Brain microvascular endothelial cell (primary cell): ENCODE measurements at places on chromosomes 3 and 15.
A peak's percentile ranks its signal among the peaks of the same experiment; 100 is the strongest.

GRCh38 chr15:80118956-80119355 lies 33.8 kb upstream of the FAH start:
- no peak for DNase-seq

DNA sequence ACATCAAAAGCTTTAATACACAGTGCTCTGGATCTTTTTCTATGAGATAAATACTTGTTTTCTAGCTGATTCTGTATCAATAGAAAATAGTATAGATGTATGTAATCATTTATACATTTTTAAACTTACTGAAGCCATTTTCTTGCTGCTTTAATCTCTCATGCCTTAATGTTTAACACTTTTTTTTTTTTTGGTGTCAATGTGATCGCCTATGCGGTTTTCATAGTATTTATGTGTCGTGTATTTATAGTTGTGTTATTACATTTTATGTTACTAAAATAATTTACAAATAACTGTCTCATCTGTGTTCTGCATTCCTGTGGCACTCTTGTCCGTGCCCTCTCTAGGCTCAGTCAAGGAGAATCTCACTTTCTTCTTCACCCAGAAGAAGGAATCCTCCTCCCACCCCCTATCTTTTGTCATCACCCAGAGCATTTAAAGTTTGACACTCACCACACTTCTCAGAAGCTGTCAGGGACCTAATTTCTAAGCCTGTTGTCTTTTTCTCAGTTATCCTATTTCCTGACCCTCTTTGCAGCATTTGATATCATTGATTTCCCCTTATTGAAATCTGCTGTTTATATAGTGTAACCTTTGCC lies 21.4 kb upstream of the GPR171 start:
- no peak for DNase-seq

DNA sequence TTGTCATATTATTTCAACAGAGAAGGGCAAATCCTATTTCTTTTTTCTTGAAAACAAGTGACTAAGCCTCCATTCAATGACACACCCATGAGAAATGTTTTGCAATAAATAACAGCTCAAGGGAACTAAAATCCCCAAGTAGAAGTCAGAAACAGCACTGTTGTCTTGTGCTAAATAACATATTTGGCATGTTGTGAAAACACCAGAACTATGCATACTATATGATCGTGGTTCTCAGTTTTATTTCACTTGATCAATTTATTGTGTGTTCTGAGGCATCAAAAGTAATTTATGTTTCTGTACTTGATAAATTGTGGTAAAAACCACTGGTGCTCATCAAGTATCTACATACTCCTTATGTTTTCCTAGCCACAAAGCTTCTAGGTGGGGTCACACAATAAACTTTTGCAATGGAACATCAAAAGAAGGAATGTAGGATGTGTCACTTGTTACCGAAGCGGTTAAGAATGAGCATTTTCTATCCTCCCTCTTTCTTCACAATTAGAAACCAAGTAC lies 691.7 kb upstream of the CBLB start:
- DNase-seq, result peak; percentile 36

DNA sequence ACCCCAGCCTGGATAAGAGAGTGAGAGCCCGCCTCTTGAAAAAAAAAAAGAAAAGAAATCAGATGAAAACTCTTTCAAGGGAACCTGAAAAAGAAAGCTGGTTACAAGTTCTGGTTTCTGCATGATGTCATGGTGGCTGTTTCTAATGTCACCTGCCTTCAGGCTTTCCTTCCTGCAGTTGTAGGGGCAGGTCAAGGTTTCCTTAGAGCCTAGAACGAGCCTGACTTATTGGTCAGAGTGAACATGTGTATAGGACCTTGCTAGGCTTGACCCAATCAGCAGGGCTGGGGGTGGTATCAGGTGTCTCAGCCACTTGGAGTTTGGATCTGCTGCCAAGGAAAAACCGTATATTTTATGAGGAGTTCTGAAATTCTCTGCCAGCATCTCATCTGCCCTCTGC lies 3.8 kb downstream of the IVD start:
- DNase-seq, result no peak

DNA sequence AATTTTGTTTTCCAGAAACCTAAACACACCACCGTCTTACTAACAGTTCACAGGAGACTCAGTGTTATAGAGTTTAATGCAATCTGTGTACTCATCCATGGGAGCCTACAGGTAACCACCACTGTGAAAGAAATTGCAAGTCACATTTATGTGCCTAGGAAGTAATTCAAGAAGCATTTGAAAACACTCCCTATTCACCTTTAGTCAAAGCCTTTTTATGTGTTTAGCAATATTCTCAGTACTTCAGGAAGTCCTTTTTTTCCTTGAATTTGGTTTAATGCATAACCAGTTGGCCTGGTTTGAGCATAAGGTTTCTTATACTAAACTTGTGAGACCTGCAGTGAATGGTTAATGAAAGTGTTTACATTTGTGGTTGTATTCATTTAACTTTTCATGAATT lies 346.1 kb downstream of the CHST2 start:
- no peak for DNase-seq

DNA sequence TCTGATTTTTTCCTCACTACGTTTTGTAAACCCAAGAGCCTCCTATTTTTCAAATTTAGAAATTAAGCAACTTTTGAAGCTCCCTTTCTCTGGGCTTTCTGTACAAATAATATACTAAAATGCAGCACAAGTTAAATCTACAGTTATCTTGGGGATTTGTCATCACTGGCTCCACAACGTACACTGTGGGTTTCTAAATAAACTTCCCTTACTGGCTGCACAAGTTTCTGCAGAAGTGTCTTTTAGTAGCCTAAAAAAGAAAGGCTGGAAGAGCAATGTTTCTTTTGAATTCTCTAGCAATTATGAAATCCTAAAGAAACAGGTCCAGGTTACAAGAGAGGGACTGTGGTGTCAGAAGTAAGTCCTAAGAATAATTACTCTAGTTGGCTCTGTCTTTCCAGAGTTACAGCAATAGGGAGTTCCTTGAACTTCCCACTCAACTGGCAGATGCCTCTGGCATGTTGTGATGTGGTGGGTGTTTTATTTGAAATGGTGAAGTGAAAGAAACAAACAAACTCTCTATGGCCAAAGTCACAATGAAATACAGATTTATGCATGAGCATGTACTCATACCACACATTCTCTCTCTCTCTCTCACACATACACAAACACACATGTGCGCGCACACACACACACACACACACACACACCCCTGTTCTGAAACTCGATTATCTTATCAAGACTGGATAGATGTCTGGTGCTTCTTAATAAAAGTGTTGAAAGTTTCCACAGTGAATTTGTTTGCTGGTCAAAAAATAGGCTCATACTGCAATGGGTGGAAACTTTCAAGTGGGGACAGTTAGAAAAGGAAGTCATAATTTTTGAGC lies 198.2 kb downstream of the SSR3 start:
- DNase-seq, result no peak

DNA sequence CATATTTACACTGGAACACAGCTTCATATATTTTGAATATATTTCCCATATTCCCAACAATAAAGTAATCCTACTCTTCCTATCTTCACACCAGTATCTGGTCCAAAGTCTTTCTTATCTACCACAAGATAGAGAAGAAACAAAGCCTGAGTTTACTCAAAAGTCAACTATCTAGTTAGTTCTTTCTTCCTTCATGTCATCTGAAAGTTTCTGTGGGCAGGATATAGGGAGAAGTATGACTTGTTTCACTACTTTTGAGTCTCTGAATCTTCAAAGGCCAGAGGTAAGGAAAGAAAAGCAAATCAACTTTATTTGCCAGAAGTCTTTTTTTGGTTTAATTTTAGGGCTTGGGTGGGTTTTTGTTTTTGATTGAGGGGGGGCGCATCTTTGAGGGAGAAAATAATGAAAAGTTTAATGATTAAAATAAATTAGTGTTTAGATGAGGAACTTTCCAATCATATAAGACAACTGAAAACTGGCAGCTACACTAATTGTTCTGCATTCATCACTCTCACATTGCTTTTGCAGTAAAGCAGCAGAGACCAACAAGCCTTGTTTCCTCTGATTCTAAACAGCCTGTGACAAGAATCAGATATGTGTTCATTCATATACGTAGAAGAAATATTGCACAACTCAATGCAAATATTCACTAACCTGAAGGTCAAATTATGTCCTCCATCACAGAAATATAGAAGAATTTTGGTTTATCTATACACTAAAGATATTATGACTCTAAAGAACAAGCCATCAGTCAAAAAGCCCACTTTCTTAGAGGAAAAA lies 421.4 kb downstream of the SHQ1 start:
- DNase-seq, result no peak
